ENCODE measurements at places on chromosomes 2 and 18.

DNA sequence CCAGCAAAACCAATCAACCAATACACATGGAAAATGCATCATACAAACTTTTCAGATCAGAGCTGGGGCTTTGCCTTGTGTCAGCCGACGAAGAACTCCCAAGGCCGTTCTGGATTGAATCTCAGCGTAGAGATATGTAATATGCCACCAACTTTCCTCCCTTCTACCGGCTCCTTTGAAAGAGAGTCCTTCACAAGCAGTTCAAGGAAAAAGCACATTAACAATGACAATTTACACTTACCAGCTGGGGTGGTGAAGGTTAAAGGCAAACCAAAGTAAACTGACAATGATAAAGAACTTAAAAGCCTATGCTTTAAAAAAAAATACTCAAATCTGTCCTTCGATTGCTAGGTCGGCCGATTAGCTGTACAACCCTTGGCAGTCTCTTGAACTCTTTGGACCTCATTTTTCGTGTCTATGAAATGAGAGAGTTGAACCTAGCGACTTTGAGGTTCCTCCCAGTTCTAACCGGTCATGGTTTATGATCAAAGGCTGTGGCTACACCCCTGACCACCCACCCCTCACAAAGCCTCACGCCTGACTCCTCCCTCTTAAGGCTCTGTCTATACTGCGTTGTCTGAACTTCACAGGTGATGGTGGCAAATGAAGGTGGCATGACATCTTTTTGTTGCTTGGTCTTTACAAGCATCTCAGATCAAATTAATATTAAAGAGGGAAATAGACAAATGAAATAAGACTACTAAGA, 46.2 kb downstream of the BCL2 start:
- DNase-seq, result no peak

DNA sequence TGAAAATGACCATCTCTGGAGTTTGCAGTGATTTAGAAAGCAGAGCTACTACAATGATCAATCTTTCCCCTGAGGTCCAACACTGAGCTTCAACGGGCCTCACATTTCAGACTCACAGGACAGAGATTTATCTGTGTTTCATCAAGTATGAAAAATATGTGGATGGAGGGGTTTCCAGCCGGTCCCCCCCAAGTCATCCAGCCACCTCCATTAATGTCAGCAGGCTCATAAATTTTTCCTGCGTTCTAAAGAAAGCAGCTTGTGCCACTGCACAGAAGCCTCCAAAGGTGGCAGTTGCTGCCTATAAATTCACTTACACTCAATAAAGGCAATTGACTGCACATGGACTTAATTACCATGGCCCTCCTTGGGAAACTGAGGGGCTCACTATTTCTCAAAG, 117.4 kb upstream of the ACKR3 start:
- DNase-seq, result no peak

- DNase-seq, result no peak
These were observed 118.4 kb downstream of the ALMS1 start for GRCh38 chr2:73503992-73504570.

DNA sequence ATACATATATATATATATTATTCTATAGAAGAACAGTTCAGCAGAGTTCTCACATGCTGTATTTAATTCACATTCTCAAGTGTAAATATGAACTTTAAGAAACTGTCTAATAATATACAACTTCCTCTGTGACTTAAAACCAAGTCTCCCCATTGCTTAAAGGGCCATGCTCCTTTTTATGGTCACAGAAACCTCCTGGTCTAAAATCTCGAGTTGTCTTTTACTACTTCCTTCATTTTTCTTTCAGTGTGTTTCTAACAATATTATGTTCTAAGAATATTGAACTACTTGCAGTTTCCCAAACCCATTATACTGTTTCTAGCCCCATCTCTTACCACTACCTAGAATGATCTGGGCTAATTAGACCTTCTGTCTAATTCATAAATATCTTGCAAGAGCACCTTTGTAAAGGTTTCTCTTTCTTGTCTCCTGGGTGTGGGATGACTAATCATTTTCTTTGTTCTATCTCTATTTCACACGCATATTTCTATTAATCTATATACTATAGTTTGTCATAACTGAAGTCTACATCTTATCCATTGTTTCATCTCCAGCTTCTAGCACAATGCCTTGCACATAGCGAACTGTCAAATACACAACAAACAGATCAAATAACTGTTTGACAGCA, 48.8 kb downstream of the ERBB4 start:
- DNase-seq, result no peak

DNA sequence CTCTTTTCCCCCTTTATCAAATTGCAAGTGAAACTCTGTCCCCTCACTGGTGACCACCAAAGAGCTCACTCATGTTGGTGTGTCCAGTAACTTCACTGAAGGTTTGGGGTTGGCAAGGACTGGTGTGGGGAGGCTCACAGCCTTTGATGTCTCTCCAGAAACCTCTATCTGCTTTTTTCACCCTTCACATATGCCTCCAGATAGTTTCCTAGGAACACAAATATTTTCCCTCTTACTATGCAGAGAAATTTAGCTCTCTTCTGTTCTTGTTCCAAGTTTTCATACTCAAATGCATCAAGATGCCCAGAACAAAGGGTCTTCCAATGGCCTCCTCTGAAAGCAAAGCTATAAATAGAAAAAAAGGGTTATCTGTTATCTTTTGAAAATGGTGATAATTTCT, 20.7 kb downstream of the DTNA start:
- no peak for DNase-seq

Data from activated CD4-positive, alpha-beta T cell treated with anti-CD3 and anti-CD28 coated beads for 24 hours (primary cell).